ENCODE measurements at places on chromosomes 6 and 20. TPM values are rescaled to one million over a fixed set of nuclear protein-coding genes. Genes with fewer than 3 reads are reported as not detected.

Gene CFB
- not detected for total RNA-seq

GRCh38 chr6:19380293-19380692, 456.9 kb upstream of the ID4 start:
- H3K36me3 ChIP-seq, result no peaks in the 10 kb centered on the region
- H3K4me3 ChIP-seq, result no peak overlapping the region
- no peak overlapping the region for H3K27ac ChIP-seq
- H3K4me1 ChIP-seq, result no peaks in the 10 kb centered on the region
- DNase-seq, result no peak

DNA sequence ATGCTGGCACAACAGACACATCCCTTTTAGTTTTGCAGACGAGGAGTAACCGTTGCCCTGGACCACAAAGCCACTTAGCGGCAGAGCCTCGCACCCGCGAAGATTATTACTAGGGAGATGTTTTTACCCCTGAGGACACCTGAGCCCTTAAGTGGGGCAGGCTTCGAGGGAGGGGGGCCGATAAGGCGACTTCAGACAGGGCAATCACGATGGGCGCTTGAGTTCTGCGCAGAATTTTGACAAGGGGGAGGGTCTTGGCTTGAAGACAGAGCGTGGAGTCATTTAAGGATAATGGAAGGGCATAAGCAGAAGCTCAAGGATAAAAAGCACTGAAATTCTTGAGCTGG, 650 bp upstream of the TTK start:
- H3K4me1 ChIP-seq, result no peaks in the 10 kb centered on the region
- peaks cover 18% of the 10 kb centered on the region for H3K36me3 ChIP-seq
- no peaks in the 10 kb centered on the region for H3K27me3 ChIP-seq
- no peak overlapping the region for H3K27ac ChIP-seq

- H3K4me3 ChIP-seq, result no peak overlapping the region
- H3K36me3 ChIP-seq, result no peaks in the 10 kb centered on the region
- no peak for DNase-seq
- H3K4me1 ChIP-seq, result no peaks in the 10 kb centered on the region
These were observed 36.8 kb upstream of the CHRNA4 start for GRCh38 chr20:63397946-63398450.

DNA sequence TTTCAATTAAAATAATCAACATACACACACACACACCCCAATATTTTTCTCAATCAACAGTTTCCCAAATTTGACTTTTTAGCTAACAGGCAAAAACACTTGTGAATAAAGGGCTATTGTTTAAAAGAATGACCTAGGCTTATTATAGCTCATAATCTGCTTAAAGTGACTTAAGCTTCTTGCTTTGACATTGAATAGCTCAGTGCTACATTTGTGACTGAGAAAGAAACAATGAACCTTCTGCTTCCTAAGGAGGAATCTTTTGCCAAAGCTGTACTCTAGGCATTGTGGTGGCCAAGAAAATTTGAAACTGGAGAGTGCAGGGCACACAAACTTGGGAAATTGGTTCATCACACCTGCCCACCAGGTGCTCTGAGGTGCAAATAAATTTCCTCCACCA, 282.0 kb downstream of the SYNE1 start:
- no peak overlapping the region for H3K4me3 ChIP-seq
- H3K27me3 ChIP-seq, result no peaks in the 10 kb centered on the region
- no peaks in the 10 kb centered on the region for H3K36me3 ChIP-seq
- H3K27ac ChIP-seq, result no peak overlapping the region
- H3K4me1 ChIP-seq, result peaks cover 11% of the 10 kb centered on the region
- no peak for DNase-seq

Data from endodermal cell (in vitro differentiated cells).